ENCODE measurements at places on chromosomes 1 and 21.

- no peak for DNase-seq
Measured at GRCh38 chr21:45150638-45151131, 76.3 kb downstream of the ADARB1 start.

- DNase-seq, result no peak
Measured at GRCh38 chr1:55384637-55385036, 169.5 kb upstream of the USP24 start.

DNA sequence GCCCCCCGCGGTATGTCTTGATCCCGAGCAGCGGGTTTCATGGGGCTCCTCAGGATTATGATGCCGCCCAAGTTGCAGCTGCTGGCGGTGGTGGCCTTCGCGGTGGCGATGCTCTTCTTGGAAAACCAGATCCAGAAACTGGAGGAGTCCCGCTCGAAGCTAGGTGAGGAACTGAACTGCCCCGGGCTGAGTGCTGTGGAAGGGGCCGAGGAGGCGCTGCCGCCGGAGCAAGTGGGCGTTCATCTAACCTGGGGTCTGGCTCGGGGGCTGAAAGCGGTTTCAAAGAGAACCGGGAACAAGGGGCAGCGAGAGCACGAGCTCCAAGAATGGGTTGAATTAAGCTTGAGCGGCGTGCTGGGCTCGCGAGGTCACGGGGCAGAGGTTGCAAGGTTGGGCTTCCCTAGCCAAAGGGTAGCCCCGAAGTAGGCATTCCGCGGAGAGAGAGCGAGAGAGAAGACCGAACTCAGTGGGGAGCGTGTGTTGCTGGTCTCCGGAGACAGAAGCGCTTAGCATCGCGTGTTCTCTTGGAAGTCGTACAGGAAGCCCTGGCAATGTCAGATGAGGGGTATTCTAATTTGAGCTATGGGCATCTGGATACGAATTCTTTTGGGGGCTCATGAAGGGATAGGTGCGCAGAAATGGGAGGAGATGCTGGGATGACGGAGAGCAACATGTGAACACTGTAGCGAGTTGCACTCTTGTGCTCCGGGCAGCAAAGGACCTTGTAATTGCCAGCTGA lies 732 bp downstream of the HS2ST1 start:
- DNase-seq, result no peak

- DNase-seq, result no peak
Measured at GRCh38 chr21:42209801-42210479, 9.0 kb upstream of the ABCG1 start.

GRCh38 chr1:24263746-24264145 lies 55.4 kb upstream of the GRHL3 start:
- no peak for DNase-seq

GRCh38 chr1:184425449-184426277 lies 38.8 kb downstream of the C1orf21 start:
- no peak for DNase-seq

GRCh38 chr1:155978973-155979429 lies 654 bp upstream of the ARHGEF2 start:
- no peak for DNase-seq

DNA sequence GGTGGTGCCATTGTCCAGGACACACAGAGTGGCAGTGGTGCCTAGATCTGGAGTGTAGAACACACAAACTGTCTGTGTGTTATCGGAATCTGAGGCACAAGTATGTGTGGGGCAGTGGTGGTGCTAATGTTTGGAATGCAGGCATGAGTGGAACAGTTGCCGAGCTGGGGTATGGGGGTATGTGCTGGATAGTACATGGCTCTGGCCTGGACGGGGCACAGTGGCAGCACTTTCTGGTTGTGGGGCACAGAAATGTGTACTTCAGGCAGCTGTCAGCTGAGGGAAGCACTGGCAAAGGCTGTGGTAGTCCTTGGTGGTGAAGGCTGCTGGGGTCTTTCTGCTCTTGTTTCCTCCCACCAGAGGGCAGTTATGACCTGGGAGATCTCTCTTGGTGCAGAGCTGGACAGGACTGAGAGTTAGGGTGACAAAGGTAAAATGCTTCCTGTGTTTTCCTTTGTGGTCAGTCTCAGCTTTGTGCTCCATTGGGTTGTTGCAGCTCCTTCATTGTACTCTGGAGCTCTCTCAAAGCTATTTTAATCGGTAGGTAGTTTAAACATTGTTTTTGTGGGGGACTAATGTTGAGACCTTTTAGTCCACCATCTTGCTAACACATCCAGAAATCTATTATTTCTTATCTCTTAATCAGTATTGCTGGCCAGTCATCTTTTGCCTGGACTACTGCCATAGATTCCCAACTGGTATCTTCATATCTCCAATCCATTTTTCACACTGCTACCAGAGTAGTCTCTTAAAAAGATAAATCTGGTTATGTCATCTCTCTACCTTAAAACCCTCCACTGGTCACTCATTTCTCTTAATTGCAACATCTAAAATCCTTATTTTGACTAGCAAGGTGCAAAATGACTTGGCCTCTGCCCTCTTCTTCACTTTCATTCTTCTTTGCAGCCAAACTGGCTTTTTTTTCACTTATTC lies 83.9 kb upstream of the NBPF4 start:
- DNase-seq, result no peak

DNA sequence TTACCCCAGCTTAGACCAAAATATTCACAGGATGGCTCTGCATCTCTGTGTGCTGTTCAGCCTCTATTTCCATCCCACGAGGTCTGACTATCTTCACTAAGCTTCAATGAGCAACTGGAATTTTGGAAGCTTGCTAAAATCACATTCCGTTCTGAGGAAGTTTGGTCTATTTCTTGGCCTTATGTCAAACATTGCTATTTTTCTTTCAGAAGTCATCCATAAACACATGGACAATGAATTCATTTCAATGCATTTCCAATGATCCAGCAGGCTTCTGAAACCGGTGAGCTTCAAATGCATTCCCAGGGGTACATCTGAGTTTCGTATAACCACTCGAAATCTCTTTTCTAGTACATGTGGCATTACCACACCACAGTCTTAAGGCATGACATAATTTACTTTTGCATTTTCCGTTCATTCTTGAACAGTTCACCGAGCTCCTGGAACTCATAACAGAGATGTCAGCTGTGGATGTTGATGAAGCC lies 294.1 kb upstream of the KAZN start:
- DNase-seq, result no peak

DNA sequence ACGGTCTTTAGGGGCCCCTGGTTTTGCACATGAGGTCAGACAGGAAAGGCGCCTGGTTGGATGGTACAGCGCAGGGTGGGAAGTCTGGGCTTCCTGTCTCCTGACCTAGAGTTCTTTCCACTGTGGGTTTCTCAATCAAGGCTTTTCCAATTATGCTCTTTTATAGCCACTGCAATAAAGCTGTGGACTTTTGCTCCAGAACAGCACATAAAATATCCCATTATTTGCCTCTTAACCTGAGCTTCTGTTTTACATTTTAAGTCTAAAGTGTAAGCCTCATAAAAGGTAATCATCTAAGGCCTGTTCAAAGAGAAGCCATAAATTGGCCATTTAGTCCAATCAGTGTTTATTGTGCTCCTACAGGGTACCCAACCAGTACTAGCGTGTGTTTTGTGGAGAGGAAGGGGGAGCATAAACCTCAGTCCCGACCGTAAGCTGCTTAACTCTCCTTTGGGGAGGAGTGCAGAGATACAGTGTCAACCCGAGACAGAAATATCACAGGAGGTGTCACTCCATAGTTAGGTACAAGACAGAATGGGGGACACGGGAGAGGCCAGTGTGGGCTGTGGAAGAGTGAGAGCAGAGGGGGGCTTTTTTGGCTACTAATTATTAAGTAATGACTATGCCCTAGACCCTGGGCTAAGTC lies 270.0 kb downstream of the TRABD2B start:
- DNase-seq, result no peak

GRCh38 chr1:57719274-57719673 lies 295.4 kb upstream of the DAB1 start:
- DNase-seq, result no peak

DNA sequence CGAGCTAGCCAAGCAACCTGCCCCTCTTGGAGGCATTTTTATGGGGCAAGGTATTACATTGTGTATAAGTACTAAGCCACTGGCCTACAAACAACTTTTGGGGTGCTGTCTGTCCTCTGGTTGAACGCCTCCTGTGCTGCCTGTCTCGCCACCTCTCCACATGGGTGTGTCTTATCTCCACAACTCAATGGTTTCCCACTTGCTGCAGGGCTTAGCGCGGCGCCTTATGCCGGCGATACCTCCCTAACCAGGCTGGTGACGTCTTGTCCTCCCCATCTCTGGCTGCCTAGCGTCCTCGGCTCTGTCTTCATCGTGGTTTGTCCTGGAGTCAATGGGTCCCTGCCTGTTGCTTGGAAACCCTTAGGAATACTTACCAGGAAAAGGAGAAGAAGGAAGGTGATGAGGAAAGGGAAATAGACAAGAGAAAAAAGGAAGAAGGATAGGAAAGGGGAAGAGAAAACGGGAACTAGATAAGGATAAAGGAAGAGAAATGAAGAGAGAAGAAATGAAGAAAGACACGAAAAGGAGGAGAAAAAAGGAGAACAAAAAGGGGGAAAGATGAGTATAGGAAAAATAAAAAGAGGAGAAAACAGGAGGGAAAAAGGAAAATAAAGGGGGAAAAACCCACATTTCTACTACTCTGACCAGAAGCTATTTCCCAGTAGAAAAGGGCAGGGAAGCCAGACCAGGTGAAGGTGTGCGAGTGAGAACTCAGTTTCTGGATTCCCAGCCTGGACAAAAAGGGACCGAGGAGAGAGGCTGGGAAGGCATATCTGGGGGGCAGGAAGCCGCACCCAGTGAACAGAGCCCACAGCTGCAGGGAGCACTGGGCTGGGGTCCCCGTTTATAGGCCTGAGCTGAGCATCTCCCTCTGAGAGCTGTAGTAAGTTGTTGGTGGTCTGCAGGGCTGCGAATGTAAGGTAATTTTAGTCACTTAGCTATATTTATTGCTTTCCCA lies 86.2 kb downstream of the CLIC6 start:
- no peak for DNase-seq

DNA sequence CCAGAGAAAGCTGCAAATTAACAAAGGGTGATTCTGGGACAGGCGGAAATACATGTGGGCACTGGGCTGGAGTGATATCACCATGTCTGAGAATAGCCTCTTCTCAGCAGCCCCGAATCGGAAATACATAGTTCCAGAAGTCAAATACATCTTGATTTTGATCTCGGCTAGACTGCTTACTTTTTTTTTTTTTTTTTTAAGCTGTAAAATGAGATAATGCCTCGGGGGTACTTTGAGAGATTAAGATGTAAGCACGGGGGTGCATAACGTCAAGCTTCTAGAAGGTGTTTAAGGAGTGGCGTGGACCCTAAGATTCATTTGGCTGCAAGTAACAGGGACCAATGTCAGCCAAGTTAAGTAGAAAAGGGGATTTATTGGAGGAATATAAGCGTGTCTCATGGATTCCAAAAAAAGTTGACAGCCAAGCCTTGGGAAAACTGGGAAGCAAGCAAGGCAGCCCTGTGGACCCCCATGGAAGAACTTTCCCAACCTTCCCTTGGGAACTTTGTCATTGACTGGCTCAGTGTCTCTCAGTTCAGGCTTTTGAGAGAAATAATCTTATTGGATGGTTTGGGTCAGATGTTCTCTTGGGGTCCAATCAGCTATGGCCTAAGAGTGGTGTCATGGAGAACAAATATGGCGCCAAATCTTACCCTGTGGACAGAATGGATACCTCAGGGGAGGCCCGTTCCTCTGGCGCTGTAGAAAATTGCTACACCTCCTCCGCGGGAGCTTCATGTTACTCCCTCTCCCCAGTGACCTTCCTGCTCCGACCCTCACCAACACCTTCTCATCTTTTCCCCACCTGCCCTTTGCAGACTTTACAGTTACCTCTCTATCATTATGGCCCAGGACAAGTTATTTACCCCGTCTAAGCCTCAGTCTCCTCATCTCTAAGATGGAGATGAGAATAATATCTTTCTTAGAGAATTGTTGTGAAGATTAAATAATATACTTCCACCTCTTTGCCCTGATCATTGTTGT lies 186.6 kb downstream of the KAZN start:
- no peak for DNase-seq

- no peak for DNase-seq
Measured at GRCh38 chr1:179142889-179143299, 61.0 kb downstream of the TOR3A start.

GRCh38 chr1:188517139-188517538 lies 1688.4 kb downstream of the PLA2G4A start:
- DNase-seq, result no peak

DNA sequence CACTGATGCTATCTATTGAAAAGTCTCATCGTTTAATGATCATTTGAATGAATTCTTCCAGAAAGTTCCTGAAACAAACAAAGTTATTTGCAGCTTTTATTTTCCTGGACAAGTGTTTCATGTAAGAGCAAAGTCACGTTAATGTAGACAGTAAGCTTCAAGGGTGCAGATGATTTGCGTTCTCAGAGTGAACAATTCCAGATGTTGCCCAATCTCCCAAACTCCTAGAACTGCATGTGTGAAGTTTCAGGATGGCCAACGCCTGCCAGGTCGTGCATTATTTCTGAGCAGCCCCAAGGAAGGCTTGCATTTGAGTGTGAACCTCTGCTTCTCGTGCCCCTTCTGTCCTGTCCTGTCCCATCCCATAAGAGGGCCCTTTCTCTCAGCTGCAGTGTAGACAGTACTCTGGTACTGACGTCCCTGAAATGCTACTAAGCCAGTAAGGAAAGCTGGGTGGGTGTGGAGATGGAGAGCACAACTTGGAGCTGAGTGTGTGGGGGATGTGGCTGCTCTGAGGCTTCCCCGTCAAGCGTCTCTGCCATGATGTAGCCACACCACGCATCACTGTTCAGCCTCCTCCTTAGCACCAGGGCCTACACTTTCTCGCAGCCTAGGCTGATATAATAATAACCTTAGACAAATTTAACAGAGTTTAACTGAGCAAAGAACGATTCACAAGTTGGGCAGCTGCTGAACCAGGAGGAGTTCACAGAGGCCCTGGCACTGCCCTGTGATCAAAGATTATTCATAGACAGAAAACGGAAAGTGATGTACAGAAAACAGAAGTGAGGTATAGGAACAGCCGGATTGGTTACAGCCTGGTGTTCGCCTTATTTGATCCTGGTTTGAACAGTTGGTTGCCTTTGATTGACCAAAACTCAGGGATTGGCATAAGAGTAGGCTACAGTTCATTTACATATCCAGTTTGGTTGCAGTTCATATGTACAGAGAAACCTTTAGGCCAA lies 50.4 kb downstream of the RHOU start:
- DNase-seq, result no peak

DNA sequence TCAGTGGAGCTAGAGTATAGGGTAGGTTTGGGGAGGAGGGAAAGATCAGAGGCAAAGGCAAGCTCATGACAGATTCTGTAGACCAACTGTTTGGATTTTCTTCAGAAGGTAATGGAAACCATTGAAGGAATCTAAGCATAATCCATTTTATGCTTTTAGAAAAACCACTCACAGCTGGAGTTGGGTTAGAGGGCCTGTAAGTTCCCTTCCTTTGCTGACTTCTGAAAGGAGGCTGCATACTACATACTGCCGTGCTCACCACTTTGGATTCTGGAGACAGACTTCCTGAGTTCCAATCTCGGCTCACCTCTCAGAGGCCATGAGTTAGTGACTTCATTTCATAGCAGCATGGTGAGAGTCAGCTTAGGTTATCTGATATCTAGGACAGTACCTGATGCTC lies 6.4 kb upstream of the SYT2 start:
- no peak for DNase-seq
